ENCODE measurements at places on chromosomes 16 and 17.

DNA sequence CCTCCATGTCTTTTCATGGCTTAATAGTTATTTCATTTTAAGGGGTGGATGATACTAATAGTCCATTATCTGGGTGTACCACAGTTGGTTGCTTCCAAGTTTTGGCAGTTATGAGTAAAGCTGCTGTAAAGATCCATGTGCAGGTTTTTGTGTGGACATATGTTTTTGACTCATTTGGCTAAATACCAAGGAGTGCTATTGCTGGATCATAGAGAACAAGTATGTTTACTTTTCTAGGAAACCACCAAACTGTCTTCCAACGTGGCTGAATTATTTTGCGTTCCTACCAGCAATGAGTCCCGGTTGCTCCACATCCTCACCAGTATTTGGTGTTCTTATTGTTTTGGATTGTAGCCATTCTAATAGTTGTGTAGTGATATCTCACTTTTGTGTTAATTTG lies 181.9 kb downstream of the SPECC1 start:
- peak; percentile 82 for DNase-seq

- no peak for DNase-seq
Measured at GRCh38 chr17:77456271-77456950, 315.6 kb downstream of the SEC14L1 start.

- no peak for DNase-seq
Measured at GRCh38 chr17:62637809-62638208, 10.3 kb downstream of the MRC2 start.

DNA sequence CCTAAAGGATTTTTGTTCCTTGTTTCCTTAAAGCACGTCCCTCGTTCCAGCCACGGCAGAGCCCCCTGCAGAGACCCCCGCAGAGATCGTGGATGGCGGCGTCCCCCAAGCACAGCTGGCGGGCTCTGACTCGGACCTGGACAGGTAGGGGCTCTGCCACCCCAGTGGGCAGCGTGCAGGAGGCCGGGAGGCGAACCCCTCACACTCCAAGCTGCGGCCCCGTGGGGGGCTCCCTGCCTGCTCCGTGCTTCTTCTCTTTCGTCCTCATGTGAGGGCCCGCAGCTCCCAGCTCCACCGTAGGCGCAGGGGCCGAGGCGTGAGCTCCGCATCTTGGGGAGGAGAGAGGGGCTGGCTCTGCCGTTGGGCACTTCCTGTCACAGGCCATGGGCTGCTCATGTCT lies 8.5 kb downstream of the TELO2 start:
- no peak for DNase-seq

DNA sequence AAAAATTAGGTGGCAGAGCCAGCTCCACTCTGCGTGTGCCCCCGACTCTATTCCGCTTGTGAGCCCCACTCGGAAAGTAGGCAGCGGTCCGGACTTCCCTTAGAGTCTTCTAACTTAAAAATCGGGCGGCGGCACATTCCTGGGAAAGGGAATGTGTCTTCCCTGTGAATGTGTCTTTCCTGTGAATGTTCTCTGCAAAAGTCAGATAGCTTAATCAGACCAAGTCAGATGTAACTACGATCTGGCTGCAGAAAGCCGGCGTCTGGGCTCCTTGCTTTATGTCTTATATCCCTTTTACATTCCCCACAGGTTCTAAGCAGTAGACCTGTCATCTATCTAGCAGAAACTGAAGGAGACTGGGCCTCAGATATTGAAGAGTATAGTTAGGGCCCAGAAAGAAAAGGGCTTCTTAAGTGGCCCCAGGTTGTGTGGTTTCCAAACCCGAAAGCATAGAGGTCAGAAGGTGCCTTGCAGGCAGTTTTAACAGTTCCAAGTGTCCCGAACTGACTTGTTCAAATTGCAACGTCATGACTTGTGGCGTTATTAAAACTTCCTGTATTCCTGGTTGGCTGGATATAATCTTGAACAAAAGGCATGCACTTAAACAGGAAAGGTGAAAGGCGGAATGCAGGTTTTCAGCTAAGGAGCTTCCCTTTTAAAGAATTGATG lies 601 bp downstream of the PHKB start:
- DNase-seq = no peak

DNA sequence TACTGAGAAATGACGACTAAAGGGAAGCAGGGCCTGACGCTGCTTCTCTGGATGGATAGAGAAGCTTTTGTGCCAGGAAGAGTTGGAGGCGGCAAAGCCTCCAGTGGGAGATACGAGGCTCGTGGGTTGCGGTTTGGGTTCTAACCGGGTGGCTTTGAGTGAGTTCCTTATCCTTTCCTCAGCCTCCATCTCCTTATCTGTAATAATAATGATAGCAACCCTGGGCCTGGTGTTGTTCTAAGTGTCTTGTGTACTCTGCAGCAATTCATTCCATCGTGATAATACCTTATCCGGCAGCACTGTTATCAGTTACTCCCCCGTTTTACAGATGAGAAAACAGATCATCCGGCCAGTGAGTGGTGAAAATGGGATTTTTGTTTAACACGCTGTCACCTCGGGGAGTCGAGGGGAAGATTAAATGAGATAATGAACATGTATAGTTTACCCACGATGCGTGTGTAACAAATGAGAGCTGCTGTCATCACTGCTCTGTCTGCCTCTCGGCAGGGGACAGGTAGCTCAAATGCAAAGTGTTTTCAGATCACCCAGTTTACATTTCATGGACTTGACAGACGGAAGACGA lies 52.0 kb upstream of the LHX1 start:
- no peak for DNase-seq

- no peak for DNase-seq
Measured at GRCh38 chr17:8968503-8968902, 3.0 kb upstream of the PIK3R5 start.

DNA sequence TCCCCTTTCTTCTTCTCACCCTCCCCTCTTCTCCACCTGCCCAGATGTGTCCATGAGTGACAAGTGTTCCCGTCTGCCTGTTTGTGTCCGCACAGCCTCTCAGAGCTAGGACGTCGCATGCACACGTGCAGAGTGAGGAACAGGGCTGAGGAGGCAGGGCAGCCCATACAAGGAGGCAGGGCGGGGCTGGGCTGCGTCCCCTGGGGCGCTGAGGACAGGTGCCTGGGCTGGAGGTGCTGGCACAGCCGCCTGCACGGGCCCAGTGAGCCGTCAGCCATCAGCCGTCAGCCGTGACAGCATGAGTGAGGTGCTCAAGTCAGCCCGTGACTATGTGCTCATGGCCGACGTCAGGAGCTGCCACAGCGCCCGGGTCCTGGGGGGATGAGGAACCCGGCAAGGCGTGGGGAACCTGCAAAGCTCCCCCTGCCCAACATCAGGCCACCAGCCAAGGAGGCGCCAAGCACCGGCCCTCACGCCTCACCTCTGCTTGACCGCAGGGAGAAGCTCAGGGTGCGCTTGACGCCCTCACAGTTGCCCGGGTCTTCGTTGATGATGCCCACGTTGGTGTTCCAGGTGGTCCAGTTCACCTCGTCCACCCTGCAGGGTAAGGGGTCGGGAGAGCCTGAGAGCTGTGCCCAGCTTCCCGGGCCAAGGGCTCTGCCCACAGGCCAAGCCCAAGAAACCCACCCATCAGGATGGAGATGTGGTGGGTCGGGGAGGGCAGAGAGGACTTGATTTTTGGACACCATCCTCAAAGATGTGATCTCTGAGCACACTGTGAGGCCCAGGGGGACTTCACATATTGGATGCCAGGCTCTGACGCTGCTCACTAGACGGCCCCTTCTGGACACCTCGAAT lies 13.7 kb upstream of the TRPV3 start:
- DNase-seq = no peak

- no peak for DNase-seq
Measured at GRCh38 chr16:82360024-82360783, 190.2 kb upstream of the MPHOSPH6 start.

- DNase-seq = no peak
Measured at GRCh38 chr16:8641671-8642070, 20.2 kb downstream of the METTL22 start.

GRCh38 chr17:59753522-59754467 lies 46.3 kb downstream of the VMP1 start:
- peak; percentile 73 for DNase-seq

DNA sequence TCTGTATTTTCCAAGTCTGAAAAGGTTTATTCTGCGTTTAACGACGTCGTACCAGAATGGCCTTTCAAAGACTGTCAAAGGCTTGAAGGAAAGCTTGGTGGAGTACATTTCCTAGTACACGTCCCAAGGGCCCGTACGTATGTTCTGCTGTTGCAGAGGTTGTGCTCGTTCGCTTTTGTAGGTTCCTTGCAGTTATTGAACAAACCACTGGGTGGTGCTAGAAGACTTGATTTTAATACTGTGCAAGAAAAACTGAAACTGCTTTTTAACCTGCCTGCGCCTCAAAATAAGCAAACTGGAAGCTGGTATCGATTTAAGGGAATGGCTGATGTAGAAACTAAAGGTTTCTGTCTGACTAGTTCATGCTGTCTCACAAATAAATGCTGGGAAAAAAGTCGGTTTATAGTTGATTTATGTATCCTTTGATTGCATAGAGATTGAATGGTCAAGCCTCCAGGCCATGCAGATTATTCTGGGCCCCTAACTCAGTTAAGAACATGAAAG lies 54.6 kb downstream of the USP10 start:
- peak; percentile 74 for DNase-seq

GRCh38 chr16:62644030-62644812 lies 608.0 kb upstream of the CDH8 start:
- DNase-seq = no peak

DNA sequence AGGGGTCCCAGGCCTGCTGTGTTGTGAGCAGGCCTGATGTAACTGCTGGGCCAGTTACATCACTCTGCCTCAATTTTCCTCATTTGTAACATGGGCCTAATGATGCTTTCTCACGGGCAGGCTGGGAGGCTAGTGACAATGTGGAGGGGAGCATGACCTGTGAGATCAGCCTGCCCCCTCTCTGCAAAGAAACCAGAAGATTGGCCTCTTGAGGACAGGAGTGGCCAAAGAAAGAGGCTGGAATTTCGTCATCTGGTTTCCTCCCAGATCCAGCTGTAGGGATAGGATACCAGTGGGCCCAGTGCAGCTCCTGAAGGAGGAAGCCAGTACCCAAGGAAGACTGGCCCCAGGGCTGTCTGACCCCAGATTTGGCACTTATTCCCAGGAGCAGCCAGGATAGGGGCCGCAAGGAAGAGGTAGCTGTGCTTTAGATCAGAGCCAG lies 615 bp upstream of the SREBF1 start:
- DNase-seq = no peak

DNA sequence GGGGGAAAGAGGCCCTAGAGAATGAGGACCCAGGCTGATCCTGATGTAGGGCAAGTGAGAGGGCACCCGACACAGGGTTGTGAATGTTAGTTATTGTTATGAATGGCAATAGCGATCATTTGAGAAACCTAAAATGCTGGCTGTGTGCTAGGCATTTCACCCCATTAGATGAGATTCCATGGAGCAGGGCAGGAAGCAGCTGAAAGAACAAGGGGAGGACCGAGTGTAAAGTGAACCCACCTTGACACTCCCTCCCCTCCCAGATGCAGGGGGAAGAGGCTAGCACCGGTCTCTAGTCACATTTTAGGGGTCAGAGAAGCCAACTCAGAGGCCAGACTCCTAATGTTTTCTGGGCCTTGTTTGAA lies 553 bp upstream of the CORO6 start:
- DNase-seq = no peak

GRCh38 chr17:46978489-46979146 lies 435 bp downstream of the RPRML start:
- no peak for DNase-seq

DNA sequence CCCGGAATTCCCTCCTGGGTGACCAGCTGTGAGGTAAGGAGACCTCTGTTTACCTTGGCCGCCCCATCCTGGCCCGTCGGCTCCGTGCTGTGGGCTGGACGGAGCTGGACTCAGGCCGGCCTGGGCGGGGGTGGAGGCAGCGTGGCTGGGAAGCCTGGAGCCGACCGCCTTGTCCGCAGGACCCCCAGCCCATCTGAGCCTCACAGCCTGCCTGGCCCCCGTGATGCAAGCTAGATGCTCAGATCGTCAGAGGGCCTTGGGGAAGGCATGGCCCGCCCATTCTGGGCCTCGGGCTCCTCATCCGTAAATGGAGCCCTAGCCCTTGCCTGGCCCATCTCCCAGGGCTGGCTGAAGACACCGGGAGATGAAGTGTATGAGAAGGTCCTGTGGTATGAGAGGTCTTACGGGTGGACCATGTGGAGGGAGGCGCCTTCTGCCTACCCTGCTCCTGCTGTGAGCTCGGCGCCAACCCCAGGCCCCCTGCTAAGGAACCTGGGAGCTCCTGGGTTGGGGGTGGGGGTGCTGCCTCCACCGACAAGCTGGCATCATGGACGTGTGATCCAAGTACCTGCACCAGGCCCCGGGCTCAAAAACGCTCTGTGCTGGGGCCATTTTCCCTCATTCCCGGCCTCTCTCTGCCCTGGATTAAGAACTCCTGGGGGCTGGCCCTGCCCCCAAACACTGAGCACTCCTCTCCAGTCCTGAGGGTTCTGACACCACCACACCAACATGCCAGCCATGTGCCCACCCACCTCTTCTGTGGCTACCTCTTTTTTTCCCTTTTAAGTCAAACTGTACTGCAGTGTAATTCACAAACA lies 5.4 kb upstream of the P2RX1 start:
- no peak for DNase-seq

DNA sequence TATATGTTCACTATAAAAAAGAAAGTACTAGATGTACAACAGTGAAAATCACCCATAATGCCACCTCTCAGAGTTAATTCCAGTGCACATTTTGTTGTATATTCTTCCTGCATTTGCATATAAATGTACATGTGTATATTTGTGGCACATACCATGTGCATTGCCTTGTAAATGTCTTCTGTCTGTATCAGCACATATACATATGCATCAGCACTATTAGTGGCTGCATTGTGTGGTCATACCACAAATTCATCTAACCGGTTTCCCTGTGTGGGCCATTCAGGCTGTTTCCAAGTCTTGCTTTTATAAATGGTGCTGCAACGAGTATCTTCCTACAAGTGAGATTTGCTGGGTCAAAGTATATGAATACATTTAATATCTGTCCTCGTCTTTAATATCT lies 6.5 kb downstream of the KSR1 start:
- no peak for DNase-seq

DNA sequence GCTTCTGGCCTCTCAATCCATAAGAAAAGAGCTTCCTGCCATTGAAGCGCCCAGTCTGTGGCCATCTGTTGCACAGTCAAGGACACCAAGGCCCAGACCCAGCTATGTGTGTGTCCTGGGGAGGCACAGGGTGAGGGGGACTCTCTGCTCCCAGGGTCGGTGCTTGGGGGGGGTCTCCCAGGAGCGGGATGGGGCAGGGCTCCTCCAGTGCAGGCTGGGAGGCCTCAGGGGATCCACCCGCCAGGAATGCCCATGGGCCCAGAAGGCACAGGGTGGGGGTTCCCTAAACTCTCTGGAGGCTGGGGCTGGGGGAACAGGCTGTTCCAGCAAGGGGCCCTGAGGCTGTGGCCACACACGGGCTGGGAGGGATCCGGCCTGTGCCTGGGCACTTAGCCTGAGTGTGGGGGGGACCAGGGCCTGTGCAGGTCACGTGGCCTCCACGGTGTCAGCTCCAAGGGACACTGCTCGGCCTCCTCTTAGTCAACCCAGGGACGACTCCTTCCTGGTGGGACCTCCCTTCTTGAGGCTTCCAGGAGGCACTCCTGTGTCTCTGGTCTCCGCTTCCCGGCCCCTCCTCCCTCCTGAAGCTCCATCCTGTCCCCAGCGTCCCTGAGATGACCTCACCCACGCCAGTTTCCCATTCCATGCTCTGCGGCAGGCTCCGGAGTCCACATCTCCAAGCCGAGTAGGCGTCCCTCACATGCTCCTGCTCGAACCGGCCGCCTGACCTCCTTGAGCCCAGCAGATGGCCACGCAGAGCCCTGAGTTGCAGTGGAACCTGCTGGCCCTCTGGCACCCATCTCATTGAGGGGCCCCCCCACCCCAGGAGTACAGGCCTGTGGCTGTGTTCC lies 23.1 kb upstream of the BAHCC1 start:
- DNase-seq = no peak

All from AG09309 (cell line).